ENCODE measurements at places on chromosomes 1 and 21. TPM values are rescaled to one million over a fixed set of nuclear protein-coding genes. Genes with fewer than 3 reads are reported as not detected.

AADACL3 gene
- total RNA-seq, result not detected

SELENBP1 gene
- total RNA-seq, result 24.5 TPM

SLC35A3 gene
- 30.2 TPM for total RNA-seq

S100A8 gene
- total RNA-seq, result 185 TPM

CRABP2 gene
- 3.8 TPM for total RNA-seq
